SHP77 (cell line): ENCODE measurements at places on chromosomes 2 and 18.

DNA sequence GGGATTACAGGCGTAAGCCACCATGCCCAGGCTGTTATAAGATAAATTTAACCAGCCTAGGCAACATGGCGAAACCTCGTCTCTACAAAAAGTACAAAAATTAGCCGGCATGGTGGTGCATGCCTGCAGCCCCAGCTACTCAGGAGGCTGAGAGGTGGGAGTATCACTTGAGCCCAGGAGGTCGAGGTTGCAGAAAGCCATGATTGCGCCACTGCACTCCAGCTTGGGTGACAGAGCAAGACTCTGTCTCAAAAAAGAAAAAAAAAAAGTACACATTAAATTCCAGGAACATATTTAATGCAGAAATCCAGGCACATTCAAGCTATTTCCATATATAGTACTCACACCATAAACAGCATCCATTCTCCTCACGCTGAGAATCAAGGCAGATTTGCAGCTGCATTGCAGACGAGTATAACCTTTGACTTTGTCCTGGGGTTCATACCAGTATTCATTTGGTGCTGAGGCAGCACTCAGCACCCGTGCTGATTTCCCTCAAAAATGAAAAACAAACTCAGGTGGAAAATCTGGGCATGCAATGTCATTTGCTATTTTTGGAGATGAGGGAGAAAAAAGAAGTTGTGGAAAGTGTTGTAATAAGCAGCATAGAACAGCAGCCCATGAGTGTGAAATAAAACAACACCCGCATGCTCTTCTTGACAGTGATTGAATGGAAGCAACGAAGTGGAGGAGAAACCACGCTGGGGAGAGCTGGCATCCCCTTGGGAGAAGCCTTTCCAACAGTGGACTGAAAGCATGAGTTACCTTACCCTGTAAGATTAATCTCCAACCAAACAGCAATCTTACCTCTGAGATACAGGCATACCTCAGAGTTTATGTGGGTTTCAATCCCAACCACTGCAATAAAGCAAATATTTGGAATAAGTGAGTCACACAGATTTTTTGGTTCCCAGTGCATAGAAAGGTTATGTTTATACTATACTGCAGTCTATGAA lies 46.8 kb upstream of the ANXA4 start:
- DNase-seq: no peak

GRCh38 chr2:46538393-46538792 lies 59.0 kb downstream of the TMEM247 start:
- DNase-seq: no peak

GRCh38 chr18:63979409-63979920 lies 9.6 kb downstream of the SERPINB8 start:
- peak; percentile 52 for DNase-seq

GRCh38 chr2:37737507-37737906 lies 66.1 kb upstream of the CDC42EP3 start:
- DNase-seq: no peak

- no peak for DNase-seq
Observed at GRCh38 chr2:228853151-228853550, 417.9 kb downstream of the PID1 start.

- DNase-seq: no peak
Observed at GRCh38 chr2:184346338-184346862, 251.9 kb upstream of the ZNF804A start.

DNA sequence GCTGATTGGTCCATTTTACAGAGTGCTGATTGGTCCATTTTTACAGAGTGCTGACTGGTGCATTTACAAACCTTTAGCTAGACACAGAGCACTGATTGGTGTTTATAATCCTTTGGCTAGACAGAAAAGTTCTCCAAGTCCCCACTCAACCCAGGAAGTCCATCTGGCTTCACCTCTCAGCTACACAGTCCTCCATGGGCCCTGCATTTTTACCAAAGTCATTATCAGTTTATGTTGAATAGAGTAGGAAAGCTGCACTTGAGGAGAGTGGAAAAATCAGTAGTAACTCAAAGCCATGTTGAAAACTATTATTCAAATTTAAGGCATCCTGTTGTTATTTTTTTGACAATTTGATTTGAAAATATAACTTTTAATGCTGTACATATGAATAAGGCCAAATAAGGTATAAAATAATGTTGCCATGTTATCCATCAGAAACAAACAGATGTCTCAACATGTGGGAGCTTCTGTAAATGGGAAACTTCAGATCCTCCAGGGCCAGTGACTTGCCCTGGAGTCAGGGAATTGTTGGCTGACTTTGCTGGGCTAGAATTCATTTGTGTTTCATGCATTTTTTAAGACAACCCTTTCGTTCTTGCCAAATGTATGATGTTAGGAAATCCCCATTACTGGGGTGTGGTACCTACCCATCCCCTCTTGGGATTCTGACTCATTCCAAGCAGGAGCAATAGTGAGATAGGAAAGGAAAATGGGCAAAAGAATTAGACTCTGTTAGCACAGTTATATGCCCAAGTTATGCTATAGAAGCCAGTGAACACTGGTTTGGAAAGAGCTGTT lies 37.8 kb upstream of the CCDC195 start:
- DNase-seq: no peak

DNA sequence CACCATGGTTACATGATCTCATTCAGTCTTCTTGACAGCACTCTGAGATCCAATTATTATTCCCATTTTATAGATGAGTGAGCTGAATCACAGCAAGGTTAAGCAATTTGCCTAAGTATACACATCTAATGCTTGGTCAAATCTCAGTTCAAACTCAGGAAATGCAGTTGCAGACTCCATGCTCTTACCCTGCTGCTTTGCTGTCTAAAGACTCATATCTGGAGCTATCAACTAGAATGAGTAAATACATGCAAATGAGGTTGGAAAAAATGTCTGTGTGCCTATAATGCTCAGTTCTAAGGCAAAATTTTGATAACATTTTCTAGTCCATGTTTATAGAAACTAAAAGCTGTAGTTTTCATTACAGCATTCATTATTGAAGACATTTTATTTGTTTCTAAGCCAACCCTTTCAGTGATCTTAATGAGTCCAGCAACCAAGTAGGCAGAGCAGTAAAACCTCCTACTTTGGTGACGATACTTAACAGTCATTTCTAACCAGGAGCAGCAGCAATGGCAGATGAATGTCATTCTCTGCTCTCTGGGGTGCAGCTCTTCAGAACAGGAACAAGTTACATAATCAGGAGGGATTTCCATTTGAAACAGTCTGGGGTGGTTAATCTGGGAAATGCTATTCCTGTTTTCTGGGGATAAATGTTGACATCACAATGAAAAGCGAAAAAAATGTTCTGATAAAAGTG lies 396.8 kb upstream of the UBE2E3 start:
- no peak for DNase-seq

DNA sequence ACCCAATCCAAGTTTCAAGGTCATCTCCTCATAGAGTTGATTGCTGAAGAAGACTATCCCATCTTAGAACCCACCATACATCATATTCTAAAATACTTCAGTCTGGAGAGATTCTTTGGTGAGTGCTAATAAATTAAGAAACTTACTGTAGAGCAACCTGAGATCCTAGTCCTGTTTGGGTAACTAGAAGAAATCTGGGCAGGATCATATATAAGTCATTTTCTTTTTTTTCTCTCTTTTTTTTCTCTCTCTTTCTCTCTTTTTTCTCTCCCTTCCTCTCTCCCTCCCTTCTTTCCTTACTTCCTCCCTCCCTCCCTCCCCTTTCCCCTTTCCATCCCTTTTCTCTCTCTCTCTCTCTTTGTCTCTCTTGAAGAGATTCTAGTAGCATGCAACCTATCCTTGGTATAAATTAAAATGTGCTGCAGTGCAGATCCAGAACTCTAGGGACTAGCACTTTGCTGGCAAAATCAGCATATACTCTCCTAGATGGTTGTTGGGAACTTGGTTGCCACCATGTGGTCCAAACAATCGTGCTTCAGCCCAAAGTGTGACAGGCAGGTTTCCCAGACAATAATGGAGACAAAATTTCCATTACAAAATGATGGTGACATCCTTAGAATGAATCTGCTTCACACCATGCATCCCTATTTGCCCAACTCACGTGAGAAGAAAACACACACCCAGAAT lies 399.4 kb upstream of the CELF4 start:
- DNase-seq: no peak

DNA sequence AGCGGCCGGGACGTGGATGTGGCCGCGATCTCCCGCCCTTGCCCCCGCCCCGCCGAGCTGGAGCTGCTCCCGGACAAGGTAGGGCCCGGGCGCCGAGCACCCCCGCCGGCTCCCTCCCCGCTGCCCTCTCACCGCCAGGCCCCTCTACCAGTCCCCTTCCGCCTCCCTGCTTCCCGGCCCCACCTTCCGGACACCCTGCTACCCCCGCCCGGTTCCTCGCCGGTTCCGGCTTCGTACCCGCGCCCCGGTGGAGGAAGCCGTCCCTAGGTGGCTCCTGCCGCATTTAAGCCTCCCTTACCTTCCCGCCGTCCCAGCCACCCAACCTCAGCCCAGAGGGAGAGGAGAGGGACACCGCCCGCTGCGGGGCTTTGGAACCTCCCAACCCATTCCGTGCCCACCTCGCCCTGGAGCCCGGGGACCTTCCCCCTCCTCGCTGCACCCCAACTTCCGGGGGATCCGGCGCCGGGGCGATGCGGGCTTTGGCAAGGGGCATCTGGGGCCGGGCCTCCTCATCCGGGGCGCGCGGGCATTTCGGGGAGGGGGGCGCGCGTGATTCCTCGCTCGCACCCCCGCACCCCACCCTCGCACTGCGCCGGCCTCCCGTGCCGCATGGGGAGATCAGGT lies 475 bp downstream of the B3GNT2 start:
- peak; percentile 61 for DNase-seq

GRCh38 chr2:128799730-128800129 lies 481.1 kb upstream of the HS6ST1 start:
- DNase-seq: no peak

GRCh38 chr2:218023636-218024035 lies 20.8 kb upstream of the TNS1 start:
- DNase-seq: no peak

DNA sequence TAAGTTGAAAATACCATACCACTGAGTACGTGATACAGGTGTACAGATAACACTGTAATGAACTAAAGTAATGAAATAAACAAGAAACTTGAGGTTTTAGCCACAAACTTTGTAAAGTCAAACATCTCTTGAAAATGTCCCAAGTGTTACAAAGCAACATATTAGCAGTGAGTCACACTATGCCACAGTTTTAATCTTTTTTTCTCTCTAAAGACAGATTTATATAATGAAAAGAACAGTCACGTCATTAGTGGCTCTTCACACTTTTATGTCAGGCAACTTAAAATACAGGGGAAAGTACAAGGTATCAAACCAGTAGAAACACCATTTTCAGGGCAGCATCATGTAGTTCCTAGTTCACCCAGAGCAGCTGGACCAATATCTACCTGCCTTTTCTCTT lies 42.1 kb downstream of the RAPH1 start:
- no peak for DNase-seq

DNA sequence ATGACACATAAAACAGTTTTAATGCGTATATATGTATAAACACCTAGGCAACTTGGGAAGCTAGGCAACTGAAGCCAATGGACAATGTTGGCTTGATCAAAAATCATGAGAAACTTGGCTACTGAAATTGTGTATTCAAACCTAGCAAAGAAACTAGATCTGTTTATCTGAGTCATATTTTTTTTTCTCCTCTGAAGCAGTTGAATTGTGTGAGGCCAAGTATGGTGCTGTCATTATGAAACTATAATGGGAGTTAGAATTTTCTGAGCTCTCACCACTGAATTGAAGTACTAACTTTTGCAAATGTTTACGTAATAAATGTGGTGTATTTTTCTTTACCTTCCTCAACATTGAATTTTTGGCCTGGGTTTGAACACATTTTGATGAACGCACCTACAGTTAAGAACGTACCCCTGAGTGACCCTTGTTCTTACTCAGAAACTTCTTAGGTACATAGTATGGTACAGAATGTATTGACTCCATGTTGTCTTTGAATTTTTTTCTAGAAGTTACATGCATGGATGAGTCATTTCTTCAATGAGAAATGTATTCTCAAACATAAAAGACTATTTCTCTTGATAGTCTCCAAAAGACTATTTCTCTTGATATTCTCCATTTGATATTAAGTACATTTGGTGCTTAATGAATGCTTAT lies 23.8 kb downstream of the CD28 start:
- no peak for DNase-seq
